ENCODE measurements at places on chromosomes 6 and 20. TPM values are rescaled to one million over a fixed set of nuclear protein-coding genes. Genes with fewer than 3 reads are reported as not detected.

The NKX2-4 gene
- not detected for total RNA-seq

The ZC3H12D gene
- total RNA-seq: 0.49 TPM

The BMP7 gene
- not detected for total RNA-seq

DNA sequence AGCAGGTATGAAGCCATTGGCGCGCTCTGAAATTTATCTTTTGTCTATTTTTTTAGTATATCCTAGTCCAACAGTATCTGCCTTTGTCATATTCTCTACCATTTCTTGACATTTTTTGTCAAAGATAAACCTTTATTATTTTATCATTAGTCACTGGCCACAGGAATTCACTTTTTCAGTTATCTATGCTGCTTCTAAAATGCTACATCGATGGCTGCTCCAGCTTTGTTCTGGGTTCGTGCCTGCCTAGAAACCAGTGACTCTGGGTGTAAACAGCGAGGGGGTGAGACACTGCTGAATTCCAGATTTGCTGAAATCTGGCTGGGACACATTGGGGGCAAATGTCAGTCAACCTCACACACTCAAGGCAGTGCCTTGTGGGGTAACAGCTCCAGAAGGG lies 193.4 kb downstream of the CDC5L start:
- DNase-seq: no peak

GRCh38 chr6:827431-827830 lies 134.5 kb upstream of the EXOC2 start:
- DNase-seq: no peak

DNA sequence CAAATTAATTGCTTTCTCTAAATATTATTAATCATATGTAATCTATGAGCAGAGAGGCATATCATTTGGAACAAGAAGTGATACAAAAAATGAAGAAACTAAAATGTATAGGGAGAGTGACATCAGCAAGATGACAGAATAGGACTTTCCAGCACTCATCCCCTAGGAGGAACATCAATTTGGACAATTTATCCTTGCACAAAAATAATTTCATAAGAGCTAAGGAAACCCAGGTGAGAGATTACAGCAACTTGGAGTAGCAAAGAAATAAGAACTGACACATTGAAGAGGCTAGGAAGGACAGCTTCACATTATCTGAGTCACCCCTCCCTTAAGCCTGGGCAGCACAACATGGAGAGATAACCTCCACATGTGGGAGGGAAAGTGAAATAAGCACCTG lies 347.5 kb downstream of the MAFB start:
- no peak for DNase-seq

- DNase-seq: no peak
Observed at GRCh38 chr20:62704341-62704948, 4.2 kb upstream of the NTSR1 start.

DNA sequence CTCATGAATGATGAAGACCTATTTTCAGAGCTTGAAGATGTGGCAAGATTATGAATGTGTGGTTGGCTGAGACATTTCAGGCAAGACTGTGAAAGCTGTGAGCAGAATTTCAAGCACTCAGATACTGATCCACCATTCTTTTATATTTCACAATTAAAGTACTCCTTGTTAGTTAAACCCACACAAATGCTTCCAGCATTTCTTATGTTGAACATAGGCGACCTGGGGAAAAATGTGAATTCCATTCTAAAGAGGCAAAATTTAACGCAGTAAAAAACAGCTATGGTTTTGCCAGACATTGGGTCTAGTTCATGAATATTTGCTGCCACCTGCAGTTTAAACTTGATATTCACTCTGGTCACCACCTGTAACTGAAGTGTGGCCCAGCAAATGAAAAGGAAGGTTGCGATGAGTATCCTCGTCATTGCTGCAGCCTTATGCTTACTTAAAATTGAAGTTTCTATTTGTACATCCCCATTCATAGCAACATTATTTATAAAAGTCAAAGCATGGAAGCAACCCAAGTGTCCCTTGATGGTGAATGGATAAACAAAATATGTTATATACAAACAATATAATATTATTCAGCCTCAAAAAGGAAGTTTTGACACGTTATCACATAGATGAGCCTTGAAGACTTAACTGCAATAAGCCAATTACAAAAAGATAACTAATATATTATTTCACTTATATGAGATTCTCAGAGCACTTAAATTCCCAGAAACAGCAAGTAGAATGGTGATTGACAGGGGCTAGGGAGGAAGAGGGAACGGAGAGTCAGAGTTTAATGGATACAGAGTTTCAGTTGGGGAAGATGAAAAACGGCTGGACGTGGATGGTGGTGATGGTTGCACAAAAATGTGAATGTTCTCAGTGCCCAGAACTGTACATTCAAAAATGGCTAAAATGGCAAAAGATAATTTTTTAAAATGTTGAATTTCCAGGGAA lies 32.4 kb upstream of the FAM184A start:
- peak; percentile 49 for DNase-seq

DNA sequence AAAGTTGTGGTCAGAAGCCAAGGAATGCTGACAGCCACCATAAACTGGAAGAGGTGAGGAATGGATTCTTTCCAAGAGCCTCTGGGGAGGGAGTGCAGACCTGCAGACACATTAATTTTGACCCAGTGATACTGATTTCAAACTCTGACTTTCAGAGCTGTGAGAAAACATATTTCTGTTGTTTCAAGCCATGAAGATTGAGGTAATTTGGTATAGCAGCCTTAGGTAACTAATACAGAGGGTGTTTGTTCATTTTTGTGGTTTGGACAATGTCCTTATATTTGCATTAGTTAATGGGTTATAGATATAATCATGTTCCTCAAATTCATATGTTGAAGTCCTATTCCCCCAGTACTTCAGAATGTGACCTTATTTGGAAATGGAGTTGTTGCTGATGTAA lies 85.4 kb upstream of the GTSF1L start:
- no peak for DNase-seq

- DNase-seq: no peak
Observed at GRCh38 chr6:156407334-156407733, 369.8 kb upstream of the ARID1B start.

The HMGN3 gene
- 37.3 TPM for total RNA-seq

The POPDC3 gene
- total RNA-seq: not detected

DNA sequence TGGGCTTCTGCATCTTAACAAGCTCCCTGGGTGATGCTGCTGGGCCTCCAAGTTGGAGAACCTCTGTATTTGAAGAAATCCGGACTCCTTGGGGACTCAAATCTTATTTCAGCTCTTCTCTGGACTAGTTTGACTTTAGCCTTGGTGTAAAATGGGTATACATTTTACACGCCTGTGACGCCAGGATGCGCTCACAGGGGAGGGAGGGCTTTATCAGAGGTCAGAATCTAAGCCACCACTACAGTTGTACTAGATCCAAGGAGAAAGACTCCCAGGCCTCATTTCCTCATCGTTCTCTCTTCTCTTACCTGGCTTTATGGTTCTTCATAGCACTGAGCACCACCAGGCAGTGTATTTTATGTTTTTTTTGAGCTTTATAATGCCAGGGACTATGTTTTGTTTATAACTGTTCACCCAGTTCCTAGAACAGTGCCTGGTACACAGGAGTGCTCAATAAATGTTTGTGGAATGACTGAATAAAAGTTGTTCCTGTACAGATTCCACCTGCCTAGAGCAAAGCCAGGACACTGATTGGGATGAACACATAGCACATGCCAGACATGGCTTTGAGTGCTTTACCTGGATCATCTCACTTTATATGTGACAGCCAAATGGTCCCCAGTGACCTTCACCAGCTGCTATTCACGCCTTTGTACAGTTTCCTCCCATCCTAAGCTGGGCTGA lies 5.1 kb upstream of the RBCK1 start:
- DNase-seq: no peak

The GINS1 gene
- total RNA-seq: 0.65 TPM

- no peak for DNase-seq
Observed at GRCh38 chr20:44543358-44543757, 21.5 kb upstream of the SERINC3 start.

DNA sequence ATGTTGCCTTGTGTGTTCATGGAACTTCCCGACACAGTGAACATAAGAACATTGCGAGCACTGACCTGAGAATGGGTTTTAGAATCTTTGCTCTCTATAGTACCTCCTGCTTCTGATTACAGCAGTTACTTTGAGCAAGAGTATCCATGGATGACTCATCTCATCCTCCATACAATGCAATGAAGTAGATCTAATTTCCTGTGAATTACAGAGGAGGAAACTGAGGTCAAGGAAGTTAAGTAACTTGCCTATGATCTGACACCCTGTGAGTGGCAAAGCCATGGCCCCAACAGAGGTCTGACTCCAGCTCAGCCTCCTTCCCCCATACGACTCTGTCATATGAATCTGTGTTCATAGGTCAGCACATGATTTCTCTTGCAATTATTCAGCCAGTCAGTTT lies 518.1 kb downstream of the TFAP2A start:
- DNase-seq: no peak

GRCh38 chr6:30002871-30003270 lies 58.2 kb upstream of the POLR1H start:
- DNase-seq: no peak

DNA sequence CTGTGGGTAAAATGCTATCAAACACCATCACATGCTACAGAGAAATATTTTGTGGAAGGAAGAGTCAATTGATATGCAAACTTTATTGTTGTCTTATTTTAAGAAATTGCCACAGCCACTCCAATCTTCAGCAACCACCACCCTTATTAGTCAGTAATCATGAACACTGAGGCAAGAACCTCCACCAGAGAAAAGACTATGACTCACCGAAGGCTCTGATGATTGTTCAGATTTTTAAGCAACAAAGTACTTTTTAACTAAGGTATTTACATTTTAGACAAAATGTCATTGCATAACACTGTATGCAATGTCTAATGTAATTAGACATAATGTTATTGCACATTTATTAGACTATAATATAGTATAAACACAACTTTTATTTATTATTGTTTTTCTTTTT lies 26.2 kb upstream of the MMP24 start:
- DNase-seq: no peak

- DNase-seq: no peak
Observed at GRCh38 chr20:59948828-59949720, 8.9 kb downstream of the FAM217B start.

DNA sequence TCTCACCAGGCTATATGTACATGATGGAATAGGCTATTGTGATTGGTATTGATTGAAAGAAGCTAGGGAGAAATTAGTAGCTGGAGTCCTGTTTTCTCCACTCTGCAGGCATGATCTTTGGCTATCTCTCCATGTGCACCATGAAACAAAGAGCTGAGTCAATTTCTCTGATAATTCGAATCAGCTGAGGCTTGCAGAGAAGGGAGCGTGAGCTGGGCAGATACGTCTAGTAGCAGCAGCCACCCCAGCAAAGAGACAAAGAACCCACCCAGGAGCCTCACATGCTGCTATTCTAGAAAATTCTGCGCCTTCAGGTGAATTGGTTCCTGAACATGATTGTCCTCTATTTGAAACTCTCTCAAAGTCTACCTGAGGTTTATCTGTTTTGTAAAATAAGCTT lies 6.9 kb upstream of the SGK1 start:
- DNase-seq: no peak

GRCh38 chr6:129267028-129267427 lies 384.1 kb downstream of the LAMA2 start:
- no peak for DNase-seq

DNA sequence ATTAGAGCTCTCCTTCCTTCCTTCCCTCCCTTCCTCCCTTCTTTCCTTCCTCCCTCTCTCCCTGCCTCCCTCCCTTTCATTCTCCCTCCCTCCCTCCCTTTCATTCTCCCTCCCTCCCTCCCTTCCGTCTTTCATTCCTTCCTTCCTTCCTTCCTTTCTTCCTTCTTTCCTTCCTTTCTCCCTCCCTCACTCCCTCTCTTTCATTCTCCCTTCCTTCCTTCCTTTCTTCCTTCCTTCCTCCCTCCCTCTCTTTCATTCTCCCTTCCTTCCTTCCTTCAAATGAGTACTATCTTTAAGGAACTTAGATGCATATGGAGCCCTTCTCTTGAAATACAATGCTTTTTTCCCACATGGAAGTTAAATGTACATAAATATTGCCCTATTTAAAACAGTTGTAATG lies 20.9 kb upstream of the PTPRK start:
- no peak for DNase-seq

The CGAS gene
- 1.1 TPM for total RNA-seq

The TNNC2 gene
- total RNA-seq: 3.5 TPM

The CTAGE9 gene
- not detected for total RNA-seq

The MAP7 gene
- 14.8 TPM for total RNA-seq

The TGM6 gene
- total RNA-seq: not detected

DNA sequence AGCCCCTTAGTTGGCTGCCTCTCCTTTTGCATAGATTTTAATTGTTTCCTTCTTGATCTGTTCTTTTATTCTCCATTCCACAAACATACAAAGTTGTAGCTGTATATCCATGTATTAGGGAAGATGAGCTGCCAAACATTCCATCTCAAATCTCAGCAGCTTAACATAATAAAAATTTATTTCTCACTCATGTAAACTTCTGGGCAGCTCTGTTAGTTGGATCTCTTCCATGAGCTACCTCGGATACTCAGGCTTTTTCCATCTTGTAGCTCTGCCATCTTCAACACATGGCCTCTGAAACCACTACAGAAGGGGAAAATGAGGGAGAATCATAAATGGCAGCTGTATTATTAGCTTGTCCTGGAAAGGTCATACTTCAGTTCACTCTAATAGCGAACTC lies 149.4 kb upstream of the BMP2 start:
- no peak for DNase-seq

The GUCA1A gene
- not detected for total RNA-seq

The TAGAP gene
- total RNA-seq: 0.67 TPM

The BACH2 gene
- 2.8 TPM for total RNA-seq

- no peak for DNase-seq
Observed at GRCh38 chr6:139271056-139271455, 20.7 kb downstream of the TXLNB start.

GRCh38 chr6:25012657-25013056 lies 76.9 kb upstream of the RIPOR2 start:
- no peak for DNase-seq

DNA sequence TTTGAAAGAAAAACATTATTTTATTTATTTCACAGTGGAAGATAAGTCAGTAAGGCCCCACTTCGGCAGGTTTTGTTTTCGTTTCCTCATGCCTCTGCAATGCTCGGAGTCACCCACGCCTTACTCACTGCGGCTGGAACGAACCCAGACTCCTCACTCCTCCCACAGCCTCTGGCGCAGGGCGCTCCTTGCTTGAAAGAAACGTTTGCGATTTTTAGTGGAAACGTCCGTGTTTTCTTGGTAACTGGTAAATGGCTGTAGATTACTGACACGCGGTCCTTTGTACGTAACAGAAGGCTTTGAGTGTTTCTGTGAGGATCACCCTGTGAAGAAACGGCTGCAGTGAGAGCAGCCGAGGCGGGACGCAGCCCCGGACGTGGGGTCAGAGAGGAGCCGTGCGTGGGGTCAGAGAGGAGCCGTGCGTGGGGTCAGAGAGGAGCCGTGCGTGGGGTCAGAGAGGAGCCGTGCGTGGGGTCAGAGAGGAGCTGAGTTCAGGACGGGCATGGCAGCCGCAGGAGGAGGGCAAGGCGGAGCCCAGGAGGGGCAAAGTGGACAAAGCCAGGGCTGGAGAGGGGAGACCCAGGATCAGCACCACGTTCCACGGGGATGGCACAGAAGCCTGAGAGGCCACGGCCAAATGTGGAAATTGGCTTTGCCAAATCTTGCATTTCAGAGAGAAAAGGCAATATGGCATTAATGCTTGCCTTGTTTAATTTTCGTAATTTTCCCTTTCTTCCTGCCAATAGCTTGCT lies 198.6 kb upstream of the THBS2 start:
- DNase-seq: no peak
